ENCODE measurements at places on chromosomes 11 and 22.

DNA sequence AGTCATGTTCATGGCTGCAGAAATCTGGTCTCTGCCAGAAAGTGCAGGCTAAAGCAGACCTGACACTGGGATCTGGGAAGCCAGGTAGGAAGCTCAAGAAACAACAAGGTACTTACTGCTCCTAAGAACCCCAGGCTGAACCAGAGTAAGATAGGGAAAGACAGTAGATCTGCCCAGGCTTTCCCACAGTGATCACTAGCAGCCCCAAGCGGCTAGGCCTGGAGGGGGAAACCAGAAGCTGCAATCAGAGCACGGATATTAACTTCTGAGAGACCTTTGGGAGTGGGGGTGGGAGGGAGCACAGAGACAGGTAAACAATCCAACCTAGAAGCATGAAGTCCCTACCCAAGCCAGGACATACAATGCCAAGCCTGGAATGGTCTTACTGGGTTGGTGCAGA, 135.2 kb upstream of the C11orf58 start:
- no peak for DNase-seq

DNA sequence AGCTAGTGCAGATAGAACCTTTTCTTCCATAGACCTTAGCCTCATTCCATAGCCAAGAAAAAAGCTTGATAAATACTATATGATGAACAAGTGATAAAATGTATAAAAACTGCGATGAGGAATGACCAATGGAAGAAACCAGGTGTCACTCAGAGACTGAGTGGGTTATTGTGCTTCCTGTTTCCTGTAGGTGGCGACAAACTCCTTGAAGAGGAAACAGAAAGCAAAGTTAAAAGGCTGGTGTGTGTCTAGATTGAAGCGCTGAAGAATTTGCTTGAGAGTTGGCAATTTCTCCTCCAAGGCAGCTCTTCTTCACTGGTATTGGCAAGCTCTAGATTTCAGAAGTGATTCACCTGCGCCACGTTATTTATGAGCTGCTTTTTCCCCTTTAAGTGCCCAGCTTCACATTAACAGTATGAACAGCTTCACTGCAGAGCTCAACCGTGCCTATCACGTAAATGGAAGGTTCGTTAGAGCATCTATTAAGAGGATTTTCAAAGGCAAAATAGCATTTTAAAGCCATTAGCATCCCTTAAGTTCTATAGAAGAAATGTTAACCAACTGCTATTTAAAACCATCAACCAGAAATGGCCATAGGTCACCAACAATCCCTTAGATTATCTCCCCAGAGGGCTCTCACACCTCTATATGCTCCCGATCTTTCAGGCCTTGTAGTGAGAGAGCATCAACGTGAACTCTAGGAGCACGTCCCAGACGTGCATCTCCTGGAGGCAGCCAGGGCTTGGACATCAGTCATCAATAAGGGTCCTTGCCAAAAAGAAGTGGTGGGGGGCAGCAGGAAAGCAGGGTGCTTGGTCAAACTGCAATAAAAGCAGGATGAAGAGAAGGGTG, 179.4 kb downstream of the CADM1 start:
- peak; percentile 53 for DNase-seq

- DNase-seq = no peak
These were observed 5.0 kb downstream of the SLC39A13 start for GRCh38 chr11:47413351-47413750.

DNA sequence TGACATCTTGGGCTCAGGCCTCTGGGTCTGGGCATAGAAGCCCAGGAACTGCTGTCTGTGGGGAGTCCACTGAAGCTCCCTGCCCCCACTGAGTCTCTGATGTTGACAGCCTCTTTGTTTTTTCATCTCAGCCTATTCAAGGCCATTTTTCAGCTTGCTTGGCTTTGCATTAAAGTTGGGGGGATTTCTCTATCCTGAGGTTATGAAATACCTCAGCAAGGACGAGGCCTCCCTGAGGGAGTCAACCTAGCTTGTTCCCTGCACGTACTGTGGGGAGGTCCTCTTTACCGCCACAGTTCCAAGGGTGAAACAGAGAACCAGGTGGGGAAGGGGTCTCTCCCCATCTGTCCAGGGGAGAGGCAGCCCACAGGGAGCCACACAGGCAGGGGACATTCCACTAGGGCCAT, 8.4 kb downstream of the KCNQ1OT1 start:
- DNase-seq = no peak

GRCh38 chr22:17096071-17096470, 11.3 kb downstream of the IL17RA start:
- DNase-seq = no peak

- DNase-seq = no peak
These were observed 491.9 kb downstream of the MN1 start for GRCh38 chr22:27309697-27310096.

GRCh38 chr11:69460540-69461257, 20.8 kb upstream of the LINC01488 start:
- DNase-seq = no peak

DNA sequence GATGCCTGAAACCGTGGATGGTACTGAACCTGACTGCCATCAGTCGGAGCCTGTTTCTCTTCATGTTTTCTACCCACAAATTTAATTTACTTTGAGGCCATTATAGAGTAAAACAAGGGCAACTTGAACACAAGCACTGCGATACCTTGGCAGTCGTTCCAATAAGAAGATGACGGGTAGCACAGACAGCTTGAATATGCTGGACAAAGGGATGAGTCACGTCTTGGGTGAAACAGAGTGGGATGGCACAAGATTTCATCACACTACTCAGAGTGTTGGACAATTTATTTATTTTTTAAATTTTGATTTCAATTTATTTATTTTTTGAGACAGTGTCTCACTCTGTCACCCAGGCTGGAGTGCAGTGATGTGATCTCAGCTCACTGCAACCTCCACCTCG, 5.7 kb downstream of the DIXDC1 start:
- no peak for DNase-seq

GRCh38 chr22:25420471-25420924, 144.0 kb upstream of the GRK3 start:
- DNase-seq = no peak

GRCh38 chr11:64115531-64116522, 50.1 kb downstream of the MACROD1 start:
- no peak for DNase-seq

GRCh38 chr11:47659276-47659675, 16.9 kb upstream of the MTCH2 start:
- no peak for DNase-seq

DNA sequence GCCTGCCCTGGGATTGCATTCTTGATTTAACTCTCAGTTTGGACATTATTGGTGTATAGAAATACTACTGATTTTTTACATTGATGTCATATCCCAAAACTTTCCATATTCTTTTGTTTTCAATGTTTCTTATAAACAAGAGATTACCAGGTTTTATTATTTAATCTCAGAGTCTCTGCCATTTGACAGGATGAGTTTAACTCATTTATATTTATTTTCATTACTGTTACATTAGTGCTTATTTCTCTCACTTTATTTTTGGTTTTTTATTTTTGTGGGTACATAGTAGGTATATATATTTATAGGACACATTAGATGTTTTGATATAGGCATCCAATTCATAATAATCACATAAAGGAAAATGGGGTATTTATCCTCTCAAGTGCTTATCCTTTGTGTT, 9.1 kb upstream of the SCGB1D4 start:
- no peak for DNase-seq

DNA sequence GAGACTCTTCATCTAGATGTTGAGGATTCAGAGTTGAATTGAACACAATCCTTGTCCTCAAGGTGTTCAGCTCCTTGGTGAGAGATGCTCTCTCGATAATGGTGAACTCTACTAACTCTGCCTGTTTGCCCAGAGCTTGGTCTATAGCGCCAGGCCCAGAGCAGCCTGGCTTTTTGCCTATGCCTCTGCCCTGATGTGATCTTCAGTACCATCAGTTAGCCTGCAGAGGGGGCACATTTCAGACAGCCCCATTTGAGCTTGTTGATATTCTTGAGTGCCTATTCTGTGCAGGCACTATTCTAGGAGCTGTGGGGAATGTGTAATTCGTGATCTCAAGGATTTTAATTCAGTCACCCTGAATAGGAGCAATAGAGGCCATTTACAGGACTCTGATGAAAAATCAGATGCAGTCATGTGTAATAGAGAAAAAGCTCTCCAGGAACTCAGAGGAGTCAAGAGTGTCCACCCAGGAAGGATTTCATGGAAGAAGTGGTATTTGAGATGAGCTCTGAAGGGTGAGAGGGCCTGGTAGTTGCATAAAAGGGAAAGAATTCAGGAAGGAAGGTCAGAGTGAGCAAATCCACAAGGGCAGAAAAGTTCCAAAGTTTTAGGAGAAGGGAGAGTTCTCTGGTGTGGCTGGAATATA, 19.3 kb downstream of the GTPBP1 start:
- DNase-seq = no peak

- no peak for DNase-seq
These were observed 322.7 kb upstream of the LARGE1 start for GRCh38 chr22:34243023-34243422.

GRCh38 chr11:27596388-27596787, 89.8 kb upstream of the LIN7C start:
- DNase-seq = no peak

DNA sequence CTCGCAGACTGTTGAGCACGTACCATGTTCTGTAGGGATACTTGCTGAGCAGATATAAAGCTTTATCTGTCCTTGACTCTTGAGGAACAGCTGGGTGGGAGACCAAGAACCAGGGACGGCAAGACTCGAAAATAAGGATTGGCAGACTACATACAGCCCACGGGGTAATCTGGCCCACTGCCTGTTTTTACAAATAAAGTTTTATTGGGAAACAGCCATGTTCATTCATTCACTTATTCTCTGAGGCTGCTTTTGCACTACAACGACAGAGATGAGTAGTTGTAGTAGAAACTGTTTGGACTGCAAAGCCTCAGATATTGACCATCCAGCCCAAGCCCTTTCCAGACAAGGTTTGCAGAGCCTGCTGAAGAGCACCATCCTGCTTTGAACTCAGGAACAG, 20.3 kb upstream of the RBM4B start:
- DNase-seq = no peak

DNA sequence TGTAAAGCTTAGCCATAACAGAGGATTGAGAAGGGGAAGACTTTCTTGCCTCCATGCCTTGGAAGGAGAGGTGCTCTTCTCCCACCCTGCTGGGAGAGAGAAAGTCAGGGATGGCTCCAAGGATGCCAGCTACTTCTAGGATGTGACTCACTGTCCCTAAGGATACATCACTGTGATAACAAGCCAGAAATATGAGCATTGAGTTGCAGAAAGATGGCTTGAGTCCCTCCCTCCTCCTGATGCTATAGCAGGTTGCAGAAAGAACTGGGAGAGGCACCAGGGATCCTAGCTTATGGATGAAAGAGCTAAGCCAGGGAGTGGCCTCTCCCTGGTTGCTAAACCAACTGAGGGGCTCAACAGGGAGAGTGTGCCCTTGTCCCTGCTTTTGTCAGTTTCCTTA, 27.8 kb upstream of the FJX1 start:
- DNase-seq = no peak

DNA sequence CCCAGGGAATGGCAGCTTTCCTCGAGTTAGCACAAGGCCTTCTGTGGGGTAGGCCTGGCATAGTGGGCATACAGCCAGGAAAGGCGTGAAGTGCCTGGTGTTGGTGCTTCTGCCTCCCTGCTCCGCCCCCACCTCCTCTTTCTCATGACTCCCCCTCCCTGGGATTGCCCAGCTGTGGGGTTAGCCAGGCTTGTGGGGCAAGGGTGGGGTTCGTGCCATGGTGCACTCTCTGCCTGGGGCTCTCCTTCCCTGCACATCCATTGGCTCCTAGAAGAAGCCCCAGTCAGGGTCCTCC, 236.8 kb upstream of the NCAM1 start:
- no peak for DNase-seq

DNA sequence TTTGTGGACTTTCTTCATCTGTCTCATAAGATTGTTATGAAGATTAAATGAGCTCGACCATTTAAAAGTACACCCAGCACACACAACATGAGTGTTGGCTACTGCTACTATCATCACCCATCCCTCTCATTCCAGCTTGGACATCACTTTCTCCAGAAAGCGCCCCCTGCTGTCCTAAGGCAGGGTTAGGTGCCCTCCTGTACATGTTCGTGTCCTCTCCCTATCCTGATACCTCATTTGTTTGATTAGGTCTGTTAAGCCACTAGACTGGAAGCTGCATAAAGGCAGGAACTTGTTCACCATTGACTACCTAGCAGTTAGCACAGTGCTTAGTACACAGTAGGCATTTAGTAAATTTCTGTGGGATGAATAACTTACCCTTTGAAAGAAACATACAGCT, 85.5 kb downstream of the ENTHD1 start:
- DNase-seq = no peak

DNA sequence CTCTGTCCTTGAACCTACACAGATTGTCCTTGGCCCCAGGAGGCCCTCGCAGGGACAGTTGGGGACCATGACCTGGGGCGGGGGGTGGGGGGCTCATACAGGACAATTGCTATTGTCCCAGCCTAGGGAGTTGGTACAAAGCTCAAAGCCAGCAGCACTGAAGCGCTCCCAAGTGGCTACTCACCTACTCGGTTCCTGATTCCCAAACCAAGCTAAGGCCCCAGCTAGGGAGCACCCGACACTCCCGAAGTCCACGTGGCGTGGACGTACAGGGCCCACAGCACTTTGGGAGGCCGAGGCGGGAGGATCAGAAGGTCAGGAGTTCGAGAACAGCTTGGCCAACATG, 80.6 kb downstream of the CELSR1 start:
- no peak for DNase-seq

DNA sequence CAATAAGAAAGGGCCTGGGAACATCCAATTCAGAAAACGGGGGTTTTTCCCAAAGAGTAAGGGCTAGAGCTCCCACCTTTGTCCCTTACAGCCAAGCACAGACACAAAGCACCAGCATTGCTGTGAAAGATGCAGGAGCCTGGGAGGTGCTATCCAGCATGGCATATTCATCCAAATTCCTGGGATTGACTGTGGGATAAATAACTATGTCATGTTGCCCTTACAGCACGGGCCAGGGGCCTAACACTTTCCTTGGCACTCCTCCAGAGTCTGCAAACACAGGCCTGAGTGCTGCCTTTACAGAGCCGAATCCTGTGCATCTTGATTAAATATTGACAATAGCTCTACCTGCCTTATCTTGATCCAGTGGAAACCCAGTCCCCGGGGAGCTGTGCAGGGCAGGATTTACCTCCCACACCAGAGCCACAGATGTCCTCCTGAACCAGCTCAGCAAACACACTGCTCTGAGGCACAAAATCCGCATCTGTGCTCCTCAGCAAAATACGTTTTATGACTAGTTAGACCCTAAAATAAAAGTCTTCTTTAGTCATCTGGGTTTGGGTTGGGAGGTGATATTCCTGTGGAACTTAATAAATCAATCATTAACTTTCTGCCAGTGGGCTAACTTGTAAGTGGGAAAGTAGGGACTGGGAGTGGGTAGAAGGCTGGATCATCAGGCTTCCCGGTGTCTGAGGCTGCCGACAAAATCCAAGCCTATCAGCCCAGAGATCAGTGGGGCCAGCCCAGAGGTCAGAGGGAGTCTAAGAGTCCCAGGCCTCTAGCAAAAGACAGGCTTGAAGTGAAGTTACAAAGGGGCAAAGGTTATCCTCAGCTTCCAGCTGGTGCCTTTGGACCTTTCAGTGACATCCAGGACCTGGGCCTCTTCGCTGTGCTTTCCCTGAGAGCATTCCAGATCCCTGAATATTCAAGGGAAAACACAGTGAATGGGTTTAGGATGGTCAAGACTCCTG, 36.5 kb downstream of the POU2AF3 start:
- no peak for DNase-seq

All from right kidney (tissue), 9 donors.